ENCODE measurements at places on chromosomes 2 and 18.

GRCh38 chr2:6909431-6910385 lies 7.5 kb upstream of the RNF144A start:
- no peak for DNase-seq

- DNase-seq, result peak; percentile 88
Measured at GRCh38 chr2:96872591-96873349, 2.9 kb upstream of the SEMA4C start.

- DNase-seq, result no peak
Measured at GRCh38 chr2:128498086-128498485, 179.4 kb upstream of the HS6ST1 start.

DNA sequence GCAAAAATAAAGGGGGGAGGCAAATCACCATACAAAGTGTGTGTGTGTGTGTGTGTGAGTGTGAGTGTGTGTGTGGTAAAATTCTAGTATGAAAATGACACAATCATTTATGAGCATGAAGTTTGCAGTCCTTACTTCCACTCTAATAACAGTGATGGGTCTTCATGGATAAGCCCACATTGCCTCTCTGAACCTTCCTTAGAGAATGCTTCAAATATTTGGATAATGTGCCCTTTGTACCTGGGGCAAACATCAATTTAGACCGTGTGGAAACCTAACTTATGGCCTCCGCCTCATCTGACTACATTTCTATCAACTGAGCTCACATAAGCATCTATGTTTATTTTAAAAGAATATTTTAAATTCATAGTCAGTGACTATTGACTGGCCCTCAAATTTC lies 3.7 kb downstream of the SCN9A start:
- no peak for DNase-seq

DNA sequence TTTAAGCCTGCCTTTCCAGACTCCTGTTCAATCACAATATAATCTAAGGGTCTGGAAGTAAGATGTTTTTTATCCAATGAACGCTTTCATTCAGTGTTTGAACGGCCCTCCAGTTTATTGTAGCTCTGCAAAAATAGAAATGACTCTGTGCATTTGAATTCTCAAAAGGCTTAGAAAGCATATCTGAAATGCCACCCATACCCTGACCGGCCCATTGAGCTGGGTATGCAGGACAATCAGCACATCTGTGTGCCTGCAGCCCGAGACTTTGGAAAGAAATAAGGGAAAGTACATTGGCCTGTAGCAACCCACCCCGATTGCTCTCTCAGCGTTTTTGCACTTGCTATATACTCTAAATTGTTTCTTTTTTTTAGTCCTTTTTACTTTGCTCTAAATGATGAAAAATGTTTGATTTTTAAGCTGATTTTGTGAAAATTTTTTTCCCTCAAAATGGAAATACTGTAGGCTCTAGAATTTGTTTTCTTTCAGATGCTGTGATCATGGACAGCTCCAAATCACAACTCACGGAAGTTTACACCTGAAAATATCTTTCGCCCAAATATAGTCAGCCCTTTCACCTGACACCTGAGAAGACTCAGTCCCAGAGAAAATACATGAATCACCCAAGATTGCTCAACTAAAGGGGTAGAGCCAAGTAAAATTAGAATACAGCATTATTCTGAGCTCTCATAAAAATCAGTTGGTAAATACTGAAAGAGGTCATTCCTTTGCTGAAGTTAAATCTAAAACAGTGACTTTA lies 194.5 kb upstream of the SIX3 start:
- DNase-seq, result no peak

GRCh38 chr2:45889053-45889452 lies 237.6 kb downstream of the PRKCE start:
- peak; percentile 46 for DNase-seq

DNA sequence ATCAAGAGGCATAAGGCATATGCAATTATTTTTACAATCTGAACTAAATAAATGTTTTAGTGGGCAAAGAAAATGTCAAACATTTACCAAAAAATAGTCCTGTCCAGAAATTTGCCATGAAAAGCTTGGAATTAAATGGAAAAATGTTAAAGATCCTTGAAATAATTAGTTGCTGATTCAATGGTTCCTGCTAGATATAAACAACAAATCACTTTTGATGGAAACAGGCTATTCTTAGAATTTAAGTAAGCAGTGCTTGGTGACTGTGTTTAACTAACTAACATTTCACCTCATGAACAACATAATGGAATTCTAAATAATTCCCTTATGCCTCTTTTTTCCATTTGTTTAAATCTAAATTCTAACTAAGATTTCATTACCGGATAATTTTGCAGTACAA lies 3.9 kb downstream of the RND3 start:
- no peak for DNase-seq

- no peak for DNase-seq
Measured at GRCh38 chr2:79191816-79192215, 32.3 kb upstream of the REG3A start.

All from ELF-1 (cell line).